ENCODE measurements at places on chromosomes 16 and 17. TPM values are rescaled to one million over a fixed set of nuclear protein-coding genes. Genes with fewer than 3 reads are reported as not detected.

Gene WFDC1
- 3.8 TPM for polyA plus RNA-seq

Gene TM4SF5
- polyA plus RNA-seq: 2.1 TPM

- no peak for DNase-seq
Observed at GRCh38 chr17:42071810-42072209, 21.4 kb upstream of the C17orf113 start.

DNA sequence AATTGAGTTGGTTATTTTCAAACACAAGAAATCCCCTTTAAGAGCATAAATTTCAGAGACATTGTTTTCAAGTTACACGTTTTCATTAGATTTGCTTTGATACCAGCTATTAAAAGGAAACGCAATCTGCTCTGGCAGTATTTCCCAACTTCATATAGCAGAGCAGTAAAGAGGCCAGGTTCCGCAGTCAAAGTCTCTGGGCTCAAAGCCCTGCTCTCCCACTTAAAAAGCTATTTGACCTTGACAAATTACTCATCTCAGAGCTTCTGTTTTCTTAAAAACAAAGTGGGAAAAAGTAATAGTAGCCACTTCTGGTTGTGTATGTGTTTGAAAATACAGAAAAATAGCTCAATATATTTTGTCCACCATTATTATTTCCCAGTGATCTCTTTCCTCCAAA, 89.7 kb upstream of the CDYL2 start:
- no peak for DNase-seq

Gene AANAT
- polyA plus RNA-seq: 0.39 TPM

DNA sequence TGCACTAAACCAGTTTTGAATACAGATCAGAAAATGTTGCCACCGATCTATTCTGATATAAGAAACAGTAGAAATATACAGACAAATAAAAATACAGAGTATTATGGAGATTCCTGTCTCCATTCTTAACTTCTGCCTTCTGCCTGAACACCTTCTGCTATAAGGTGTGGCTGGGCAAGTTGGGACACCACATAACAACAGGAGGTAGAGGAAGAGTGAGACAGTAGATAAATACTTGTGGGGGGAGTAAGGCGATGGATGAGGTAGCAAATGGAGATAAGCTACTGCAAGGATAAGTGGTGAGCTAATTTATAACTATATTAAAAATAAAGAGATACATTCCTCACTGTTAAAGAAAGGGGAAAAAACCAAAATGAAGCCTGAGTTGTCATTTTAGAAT, 143.7 kb downstream of the CDH8 start:
- DNase-seq: no peak

Measured in left renal cortex interstitium (tissue), 4 donors.